ENCODE measurements at places on chromosomes 16 and 17. TPM values are rescaled to one million over a fixed set of nuclear protein-coding genes. Genes with fewer than 3 reads are reported as not detected.

Gene P2RX5
- 16.6 TPM for total RNA-seq

Gene QRICH2
- 8.6 TPM for total RNA-seq

Gene CTRB2
- not detected for total RNA-seq

Gene KCNJ2
- total RNA-seq = 13.0 TPM

Gene KRTAP4-6
- total RNA-seq = not detected

Gene LAT
- total RNA-seq = 8.3 TPM

Gene CA5A
- total RNA-seq = not detected

DNA sequence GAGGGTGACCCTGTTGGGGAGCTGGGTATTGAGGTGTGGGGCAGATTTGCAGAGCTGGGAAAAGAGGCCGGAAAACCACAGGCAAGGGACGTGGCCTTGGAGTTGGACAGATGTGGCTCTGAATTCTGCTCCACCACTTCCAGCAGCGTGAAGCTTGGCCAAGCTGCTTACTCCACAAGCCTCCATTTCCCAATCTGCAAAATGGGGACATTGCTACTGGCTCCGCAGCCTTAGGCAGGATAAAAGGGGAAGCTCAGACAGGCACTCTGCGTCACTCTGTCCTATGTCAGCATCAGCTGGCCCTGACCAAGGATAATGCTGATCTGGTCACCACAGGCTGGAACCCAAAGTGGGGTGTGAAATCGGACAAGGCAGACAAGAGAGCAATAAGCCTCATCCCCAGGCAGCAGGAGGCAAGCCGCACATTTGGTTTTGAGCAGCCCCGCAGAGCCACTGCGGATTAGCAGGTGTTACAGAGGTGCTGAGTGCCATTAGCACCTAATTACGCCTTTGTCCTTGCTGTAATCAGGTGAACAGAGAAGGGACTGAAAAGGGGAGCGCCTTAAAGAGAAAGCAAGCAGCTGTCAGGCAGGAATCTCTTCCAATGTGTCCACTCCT lies 54.8 kb downstream of the SDK2 start:
- no peak for DNase-seq

DNA sequence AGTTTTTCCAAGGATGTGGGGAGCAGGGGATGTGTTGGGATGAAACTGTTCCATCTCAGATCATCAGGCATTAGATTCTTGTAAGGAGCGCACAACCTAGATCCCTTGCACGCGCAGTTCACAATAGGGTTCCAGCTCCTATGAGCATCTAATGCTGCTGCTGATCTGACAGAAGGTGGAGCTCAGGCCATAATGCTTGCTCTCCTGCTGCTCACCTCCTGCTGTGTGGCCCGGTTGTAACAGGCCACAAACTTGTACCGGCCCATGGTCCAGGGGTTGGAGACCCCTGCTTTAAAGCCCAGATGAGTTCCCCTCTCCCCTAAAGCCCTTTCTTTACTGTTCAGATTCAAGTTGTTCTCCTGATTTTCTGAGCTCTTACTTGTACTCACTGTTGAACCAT lies 44.8 kb downstream of the RNF135 start:
- no peak for DNase-seq

- peak; percentile 70 for DNase-seq
Measured at GRCh38 chr17:12985431-12986293, 32.2 kb downstream of the ELAC2 start.

GRCh38 chr16:79750311-79750710 lies 149.8 kb upstream of the MAF start:
- no peak for DNase-seq

DNA sequence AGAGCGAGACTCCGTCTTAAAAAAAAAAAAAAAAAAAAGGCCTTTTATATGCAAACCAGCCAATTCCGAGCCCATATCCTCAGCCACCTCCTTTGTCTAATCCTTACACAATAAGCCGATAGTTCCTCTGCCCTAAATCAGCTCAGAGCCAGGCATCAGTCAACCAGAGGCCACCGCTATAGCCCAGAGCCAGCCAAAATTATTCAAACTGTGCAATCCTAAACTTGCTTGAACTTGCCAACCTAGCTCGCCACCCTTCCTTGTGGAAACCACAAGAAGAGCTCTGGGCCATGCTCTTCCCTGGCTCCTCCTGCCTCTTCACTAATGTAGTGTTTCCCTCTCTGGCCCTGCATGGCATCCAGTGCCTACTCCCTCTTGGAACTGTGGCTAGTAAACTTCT lies 17.7 kb downstream of the ITGAL start:
- DNase-seq = no peak

- no peak for DNase-seq
Measured at GRCh38 chr17:67753026-67753425, 35.3 kb downstream of the NOL11 start.

- DNase-seq = no peak
Measured at GRCh38 chr17:1379930-1380313, 20.1 kb downstream of the YWHAE start.

DNA sequence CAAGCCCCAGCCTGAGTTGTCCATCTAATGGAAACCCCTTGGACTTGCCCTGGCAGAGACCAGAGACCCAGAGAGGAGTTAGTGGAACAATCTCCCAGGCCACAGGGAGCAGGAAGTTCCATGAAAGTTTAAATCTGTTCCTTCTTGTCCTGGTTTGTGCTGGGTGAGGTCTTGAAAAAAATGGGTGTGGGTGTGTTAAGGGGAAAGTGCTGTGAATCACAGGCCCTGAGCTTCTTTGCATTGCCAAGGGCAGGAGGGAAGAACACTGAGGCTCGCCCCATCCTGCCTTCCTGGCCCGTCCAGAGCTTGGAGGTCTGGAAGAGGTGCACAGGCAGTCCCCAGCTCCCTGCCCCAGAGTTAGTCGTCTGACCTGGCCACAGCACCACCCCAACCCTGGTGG lies 2.3 kb downstream of the ADORA2B start:
- no peak for DNase-seq

- no peak for DNase-seq
Measured at GRCh38 chr17:4152471-4152870, 9.5 kb downstream of the CYB5D2 start.

DNA sequence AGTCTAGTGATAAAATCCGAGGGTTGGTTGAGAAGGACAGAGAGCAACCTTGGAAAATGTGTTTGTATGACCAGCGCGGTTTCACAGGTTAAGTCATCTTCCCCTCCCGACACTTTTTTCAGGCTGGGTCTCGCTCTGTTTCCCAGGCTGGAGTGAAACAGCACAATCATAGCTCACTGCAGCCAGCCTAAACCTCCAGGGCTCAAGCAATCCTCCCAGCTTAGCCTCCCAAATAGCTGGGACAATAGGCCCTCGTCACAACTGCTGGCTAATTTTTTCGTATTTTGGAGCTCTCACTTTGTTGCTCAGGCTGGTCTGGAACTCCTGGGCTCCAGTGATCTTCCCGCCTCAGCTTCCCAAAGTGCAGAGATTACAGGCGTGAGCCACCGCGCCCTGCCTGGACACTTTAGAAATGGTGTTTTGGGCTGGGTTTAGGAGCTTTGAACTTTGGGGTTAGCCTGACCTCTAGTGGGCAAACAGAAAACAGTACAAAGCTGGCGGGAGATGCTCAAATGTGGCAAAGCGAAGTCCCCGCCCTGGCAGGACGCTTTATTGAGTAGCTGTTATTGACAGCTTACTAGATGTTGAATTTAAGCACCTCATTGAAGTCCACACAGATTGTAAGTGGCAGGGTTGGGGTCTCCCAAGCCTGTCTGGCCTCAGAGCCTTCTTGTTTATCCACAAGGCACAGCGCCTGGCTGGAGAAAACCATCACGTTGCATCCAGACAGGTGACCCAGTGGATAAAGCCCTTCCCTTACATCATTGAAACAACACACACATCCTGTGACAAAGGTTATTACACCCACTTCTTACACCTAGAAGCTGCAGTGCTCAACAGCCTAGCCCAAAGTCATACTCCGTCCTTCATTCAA lies 34.7 kb upstream of the RBBP6 start:
- peak; percentile 55 for DNase-seq

DNA sequence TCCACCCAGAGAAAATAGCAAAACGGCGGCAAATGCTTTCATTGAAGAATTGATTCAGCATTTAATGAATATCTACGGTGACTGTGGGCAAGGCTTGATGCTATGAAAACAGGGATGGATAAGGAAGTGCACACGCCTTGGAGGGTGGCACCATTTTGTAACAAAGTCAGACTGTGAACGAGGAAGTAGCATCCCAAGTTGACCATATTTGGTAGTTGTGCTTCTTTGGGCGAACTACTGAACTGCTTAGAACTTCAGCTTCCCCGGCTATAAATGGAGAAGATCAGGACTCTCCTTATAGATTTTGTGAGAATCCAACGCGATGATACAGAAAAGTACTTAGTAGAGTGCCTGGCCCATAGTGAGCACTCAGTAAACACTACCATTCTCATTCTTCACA lies 303.2 kb downstream of the MAF start:
- DNase-seq = no peak

- DNase-seq = no peak
Measured at GRCh38 chr16:1076801-1077576, 4.4 kb downstream of the SSTR5 start.

DNA sequence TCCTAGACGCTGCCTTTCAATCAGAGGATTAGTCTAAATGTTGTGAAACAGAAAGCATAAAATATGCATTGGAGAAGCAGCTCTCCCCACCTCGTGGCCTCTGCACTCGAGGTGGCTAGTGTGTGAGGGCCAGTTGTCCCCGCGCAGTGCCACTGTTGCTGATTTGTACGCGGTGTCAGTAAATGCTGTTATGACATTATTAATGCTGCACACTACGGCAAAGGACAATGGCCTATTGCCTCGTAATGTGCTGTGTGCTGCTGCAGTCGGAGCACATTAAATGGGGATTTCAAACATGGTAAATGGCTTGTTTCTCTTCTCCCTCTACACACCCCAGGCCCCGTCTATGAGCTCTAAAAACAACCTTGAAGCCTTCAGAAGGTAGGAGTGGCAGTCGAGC lies 5.7 kb upstream of the MGAT5B start:
- DNase-seq = no peak

DNA sequence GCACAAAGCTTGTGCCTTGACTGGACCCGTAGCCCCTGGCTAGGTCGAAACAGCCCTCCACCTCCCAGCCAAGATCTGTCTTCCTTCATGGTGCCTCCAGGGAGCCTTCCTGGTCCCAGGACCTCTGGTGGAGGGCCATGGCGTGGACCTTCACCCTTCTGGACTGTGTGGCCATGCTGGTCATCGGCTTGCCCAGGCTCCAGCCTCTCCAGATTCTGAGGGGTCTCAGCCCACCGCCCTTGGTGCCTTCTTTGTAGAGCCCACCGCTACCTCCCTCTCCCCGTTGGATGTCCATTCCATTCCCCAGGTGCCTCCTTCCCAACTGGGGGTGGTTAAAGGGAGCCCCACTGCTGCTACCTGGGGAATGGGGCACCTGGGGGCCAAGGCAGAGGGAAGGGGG lies 3.5 kb downstream of the CTRL start:
- no peak for DNase-seq

DNA sequence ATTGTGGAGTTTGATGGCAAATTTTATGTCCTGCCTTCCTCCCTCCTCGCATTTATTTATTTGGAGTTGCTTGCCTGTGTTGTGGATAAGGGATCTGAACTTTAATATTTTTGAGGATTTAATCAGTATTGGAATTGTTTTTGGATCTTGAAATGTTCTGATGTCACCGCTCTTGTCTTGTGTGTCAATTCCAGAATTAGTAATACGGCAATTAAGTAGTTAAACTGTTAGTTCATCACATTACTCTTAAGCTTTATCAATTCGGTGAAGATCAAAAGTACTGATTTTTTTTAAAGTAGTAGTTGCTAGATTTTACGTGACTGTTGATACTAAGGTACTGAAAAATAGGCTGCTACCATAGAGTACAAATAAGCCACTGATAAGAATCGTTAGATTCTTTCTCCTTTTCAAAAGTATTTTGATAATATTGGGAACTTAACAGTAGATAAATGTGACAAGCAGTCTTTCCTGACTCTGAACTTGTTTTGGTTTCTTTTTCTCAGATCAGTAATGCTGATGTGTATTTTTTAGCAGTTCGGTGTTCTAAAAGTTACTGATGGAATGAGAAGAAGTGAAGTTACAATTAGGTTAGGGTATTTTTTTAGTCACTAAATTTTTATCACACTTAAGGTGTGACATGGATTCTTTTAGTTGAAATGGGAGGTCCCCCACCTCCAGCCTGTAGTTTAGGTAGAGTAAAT lies 2.0 kb downstream of the RBBP6 start:
- DNase-seq = no peak

DNA sequence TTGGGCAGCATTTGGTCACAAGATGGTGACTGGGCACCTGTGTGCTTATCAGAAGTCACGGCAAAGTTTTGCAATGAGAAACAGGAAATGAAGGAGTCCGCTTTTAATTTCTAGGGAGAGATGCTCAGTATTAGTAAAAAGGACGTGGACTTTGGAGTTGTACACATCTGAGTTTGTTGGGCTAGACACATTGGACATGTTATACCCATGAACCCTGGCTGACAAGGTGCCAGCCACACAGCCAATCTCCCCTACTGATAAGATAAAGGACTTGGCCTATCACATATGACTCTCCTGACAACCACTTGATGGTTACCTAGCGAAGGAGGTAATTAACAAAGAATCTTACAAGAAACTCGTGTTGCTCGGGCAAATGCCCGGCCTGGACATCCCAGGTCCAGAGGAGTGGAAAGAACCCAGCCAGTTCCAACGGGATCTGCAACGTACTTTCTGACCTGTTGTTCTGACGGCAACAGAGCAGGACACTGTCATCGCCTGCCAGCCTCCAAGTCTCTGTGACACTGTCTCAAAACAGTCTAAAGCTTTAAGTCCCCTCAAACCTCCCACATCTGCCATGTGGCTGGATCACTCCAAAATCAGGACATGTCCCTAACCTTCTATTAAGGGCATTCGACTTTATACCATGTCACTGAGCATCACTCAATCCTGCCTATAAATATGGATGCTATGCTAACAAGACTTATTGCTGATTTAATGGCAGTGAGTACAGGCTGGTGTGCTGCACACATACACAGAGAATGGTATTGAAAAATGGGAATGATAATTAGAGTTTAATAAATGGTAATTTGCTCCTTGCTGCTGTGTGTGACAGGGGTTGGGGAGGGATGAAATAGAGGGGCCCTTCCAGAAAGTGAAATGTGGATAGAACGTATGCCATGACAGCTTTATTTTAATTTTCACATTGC lies 47.6 kb upstream of the LYRM9 start:
- DNase-seq = no peak

- no peak for DNase-seq
Measured at GRCh38 chr16:67248073-67248400, 742 bp upstream of the SLC9A5 start.
